ENCODE measurements at places on chromosomes 1 and 21.

DNA sequence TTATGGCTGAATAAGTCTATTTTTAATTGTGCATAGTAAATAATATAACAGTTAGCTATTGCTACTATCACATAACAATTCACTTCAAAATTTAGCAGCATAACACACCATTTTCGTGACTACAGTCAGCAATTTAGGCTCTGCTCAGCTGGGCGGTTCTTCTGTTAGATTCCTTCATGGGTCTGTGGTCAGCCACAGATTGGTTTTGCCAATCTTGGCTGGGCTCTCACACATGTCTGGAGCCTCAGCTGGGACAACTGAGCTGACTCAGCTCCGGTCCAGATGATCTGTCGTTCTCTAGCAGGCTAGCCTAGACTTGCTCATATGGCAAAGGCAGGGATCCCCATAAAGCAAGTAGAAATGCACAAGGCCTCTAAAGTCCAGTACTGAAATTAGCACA lies 15.1 kb upstream of the CDC42BPA start:
- DNase-seq, result no peak

DNA sequence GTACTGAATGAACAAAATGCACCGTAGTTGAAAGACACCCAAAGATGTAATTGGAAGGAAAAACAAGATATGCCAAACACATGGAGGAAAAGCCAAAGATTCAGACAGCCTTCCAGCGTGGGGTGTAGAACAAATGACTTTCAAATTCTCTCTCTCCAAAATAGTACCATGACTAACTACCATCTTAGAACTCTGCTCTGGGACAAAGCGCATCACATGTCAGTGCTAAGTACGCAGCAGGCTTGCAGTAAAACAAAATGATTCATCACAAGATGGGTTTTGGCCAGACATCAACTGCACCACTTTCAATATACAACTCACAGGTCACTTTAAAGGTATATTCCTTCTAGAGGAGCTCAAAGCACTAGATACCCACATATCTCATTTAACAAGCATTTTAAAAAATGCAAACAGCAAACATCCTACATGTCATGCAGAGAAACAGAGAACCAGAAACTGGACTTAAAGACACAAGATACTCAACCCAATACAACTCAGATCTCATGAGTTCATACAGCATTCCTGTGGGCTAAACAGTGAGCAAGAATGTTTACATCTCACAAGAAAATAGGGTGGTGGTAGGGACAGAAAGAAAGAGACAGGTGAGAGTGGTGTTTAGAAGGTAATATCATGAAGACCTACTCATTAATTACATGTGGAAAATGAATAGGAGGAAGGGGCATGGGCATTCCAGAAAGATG lies 75.7 kb downstream of the BCAR3 start:
- peak; percentile 94 for DNase-seq

DNA sequence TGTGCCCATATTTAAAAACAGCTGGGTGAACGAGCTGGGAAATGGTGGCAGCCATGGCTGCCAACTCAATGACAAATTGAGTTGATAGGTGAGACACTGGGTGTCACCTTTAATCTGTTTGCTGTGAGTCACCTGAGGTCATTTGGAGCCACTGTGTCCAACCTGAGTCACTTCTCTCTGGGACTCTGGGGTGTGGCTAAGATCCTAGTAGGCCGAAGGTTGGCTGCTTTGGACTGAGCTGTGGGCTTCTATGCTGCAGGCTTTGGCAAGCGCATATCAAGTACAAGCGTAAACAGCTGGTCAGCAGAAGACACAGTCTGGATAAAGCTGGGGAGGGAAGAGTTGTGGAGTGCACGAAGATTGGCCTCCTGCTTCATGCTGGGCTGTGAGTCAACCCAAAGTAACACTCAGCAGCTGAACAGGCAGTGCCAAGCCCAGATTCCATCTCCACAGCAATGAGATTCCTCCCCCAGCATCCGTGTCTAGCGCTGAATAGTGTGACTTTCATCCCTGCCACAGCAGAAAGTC lies 24.0 kb downstream of the TEX35 start:
- peak; percentile 96 for DNase-seq

DNA sequence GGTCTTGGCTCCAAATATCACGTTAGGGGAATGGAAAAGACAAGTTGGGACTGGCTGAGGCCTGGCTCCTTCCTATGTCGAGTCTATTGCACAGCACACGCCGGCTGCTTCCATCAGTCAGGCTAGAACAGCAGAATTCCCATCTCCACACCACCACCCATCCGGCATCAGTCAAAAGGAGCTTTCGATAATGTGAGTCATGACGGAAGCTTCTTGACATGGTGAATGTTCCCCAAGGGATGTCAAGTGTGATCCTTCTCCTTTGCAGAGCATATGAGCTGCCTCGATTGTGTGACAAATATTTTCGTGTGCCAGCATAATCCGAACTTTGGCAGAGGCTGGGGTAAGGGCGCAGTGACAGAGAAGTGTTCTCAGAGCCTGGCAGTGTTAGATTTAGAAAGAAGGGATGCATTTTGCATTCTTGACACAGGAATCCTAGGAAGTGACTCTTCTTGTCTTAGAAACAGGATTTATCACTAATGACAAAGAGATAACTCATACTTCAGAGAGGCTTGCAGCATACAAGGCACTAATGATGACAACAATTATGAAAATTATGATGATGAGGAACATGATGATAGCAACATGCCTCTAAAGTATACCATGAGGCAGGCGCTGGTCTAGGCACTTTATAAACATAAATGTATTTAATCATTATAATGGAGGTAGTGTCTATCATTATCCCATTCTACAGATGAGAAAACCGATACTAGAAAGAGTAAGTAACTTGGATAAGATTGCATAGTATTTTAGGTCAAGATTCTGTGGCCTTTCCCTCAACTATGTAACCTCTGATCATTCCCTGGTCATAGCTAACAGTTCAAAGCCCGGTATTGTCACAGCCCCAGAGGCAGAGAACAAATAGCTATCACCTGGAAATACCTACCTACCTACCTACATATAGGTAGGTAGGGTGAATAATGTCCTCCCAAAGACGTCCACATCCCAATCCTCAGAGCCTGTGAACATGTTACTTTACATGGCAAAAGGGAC lies 135.0 kb downstream of the KCNJ6 start:
- DNase-seq, result no peak

DNA sequence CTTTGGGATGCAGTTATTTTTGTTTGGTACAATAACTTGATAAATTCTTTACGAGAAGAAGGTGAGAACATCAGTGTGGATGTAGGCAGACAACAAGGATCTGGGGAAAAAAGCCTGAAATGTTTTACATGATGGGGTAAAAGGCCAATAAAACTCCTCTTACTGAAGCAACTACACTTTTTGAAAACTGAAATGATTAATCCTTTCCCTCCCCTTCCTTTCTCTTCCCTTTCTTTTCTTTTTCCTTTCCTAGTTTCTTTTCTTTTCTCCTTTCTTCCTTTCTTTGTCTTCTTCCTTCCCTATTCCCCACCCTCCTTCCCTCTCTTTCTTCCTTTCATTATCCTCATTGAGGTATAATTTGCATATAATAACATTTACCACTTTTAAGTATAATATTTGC lies 24.6 kb downstream of the F5 start:
- no peak for DNase-seq

- DNase-seq, result peak; percentile 72
Measured at GRCh38 chr1:44484155-44484688, 79.2 kb downstream of the RNF220 start.

GRCh38 chr1:98490099-98490498 lies 171.4 kb upstream of the SNX7 start:
- DNase-seq, result no peak

DNA sequence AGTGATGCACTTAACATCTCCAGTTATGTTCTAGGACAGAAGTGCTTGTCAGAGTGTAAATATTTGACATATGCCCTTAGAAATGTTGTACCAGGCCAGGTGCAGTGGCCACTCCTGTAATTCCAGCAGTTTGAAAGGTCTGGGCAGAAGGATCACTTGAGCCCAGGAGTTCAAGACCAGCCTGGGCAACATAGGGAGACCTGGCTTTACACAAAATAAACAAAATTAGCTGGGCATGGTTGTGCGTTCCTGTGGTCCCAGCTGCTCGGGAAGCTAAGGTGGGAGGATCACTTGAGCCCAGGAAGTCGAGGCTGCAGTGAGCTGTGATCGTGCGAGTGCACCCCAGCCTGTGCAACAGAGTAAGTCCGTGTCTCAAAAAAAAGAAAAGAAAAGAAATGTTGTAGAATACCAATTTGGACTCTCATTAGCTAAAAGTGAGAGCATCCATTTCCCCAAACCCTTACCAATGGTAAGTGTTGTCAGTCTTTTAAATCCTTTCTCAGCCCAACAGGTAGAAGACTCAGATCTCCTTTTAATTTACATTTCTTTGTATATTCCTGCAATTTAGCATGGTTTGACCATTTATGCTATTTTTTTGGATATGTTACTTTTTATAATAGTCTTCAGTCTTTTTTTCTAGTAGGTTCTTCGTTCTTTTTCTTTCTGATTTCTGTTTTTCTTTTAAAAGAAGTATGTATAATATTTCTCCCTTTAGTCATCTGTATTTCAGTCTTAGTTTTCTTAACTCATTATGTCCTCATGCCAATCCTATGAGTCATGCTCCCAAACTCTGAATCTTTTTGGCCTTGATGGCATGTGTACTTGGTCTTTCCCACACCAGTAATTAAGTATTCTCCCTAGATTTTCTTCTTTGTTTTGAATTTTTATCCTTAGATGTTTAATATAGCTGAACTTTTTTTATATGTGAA lies 74.4 kb downstream of the CAMTA1 start:
- peak; percentile 96 for DNase-seq

DNA sequence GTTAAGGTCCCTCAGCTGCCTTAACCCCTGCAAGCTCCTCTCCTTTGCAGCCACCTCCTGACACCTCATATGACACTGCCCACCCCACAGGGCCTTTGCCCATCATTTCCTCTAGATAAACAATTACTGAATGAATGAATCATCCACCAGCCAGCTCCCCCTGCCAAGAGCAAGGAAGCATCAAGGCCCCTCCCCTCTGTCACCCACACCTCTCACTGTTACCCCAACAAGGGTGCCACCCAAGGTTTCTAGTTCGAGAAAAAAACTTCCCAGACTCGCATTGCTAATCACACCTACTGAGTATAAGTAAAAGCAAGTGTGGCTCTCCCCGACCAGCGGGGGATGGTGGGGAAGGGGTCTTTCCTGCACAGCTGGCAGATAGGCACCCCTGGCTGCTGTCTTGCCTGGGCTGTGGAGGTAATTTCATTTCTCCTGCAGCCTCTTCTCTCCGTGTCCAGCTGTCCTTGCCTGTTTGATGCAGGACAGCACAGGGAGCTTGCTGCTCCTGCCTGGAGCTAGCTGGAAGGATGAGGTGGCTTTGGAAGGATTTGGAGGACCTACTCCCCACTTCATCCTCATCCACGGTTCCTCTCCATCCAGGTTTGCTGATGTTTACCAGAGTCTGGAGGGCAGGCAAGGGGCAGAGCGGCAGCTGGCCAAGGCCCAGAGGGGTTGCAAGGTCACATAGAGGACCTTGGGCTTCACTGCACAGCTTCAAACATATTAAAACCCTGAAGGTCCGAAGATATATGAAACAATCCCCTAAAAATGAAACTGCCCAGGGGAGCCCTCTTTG lies 33.1 kb upstream of the LBR start:
- no peak for DNase-seq

- peak; percentile 11 for DNase-seq
Measured at GRCh38 chr1:51643362-51643761, 26.5 kb downstream of the OSBPL9 start.

- peak; percentile 52 for DNase-seq
Measured at GRCh38 chr1:192133350-192133926, 24.8 kb upstream of the RGS18 start.

- DNase-seq, result peak; percentile 18
Measured at GRCh38 chr21:26199456-26199855, 28.9 kb upstream of the APP start.

DNA sequence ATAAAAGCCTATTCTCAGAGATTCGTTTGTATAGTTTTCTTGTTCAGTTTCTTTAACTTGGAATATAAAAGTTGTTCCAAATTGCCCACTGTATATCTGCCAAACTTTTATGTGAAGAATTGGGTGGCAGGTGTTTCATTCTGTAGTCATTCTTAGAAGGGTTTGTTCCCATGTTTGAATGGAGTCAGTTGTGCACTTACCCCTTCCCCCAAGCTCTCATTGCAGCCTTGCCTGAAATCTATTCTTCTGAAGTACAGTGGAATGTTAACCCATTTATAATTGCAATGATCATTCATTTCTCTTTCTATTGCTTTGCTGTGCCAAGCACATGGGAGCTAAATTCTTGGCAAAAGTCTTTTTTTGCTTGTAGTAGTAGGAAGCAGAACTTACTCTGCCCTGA lies 375.3 kb upstream of the C1orf87 start:
- no peak for DNase-seq

DNA sequence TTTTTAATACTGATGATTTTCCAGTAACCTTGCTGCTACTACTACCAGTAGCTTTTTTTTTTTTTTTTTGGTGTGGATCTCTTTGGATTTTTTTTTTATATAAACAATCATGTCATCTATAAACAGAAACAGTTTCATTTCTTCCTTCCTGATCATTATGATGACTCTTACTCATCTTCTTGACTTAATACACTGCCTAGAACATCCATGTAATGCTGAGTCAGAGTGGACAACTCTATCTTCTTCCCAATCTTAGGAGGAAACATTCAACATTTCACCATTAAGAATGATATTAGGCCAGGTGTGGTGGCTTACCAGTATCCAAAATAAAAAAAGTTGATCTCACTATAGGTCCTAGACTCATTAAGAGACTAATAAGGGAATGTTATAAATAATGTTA lies 69.1 kb downstream of the RUSC1 start:
- DNase-seq, result peak; percentile 14

DNA sequence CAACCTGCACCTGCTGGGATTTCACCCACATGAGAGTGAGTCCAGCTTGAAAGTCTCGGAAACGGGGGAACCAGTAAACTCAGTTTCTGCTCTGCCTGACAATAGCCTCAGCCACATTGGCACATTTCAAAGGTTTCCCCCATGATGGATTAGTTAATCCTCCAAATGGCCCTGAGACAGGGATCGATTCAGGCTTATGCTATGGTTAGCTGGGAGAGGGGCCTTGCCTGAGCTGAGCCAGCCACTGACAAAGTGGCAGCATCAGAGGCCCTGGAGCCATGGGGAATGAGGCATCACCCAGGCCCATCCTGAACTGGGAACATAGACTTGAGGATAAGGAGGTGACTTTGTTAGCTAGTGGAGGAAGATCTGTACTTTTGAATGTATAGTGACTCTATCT lies 2.9 kb upstream of the CLSTN1 start:
- no peak for DNase-seq
